Activated T-helper 1 cell treated with Interleukin-2 at 50 U/mL for 16 hours (primary cell): ENCODE measurements at places on chromosomes 3 and 15.

- no peak for DNase-seq
Measured at GRCh38 chr3:172259111-172259541, 189.1 kb downstream of the GHSR start.

GRCh38 chr3:43423639-43424038, 137.3 kb downstream of the SNRK start:
- no peak for DNase-seq

GRCh38 chr3:19346759-19347158, 198.4 kb downstream of the KCNH8 start:
- DNase-seq: no peak

- DNase-seq: no peak
Measured at GRCh38 chr3:162774613-162775100, 1278.0 kb downstream of the OTOL1 start.

DNA sequence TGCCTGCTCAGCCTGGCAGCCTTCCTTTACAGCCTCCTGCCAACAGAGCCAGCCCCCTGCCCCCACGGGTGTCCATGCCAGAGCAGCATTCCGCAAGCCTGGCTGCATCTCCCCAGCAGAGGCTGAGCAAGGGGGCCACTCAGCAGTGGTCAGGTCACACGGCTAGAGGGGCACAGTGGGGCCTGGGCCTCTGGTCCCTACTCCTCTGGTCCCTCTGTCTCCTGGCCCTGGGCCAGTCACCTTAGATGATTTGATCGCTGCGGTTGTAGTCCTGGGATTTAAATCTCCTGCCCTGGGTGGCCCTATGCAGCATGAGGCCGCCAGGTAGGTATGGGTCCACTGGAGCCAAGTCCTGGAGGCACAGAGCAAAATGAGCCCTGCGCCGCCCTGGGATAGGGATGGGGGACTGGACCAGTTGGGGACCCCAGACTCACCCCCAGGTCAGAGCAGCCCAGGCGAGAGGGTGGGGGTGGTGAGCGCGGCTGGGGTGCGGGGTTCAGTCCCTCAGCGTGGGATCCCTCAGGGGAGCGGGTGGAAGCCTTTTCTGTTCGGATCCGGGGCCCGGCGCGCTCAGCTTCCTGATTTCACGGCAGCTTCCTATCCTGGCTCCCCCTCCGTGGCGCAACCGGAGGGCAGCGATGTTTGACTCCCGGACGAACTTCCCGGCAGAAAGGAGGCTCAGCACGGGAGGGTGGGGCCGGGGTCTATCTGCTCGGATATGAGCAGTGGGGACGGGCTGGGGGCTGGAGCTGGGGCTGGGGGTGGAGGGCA, at the start of gene ZBTB47:
TSS of gene ZBTB47 (plus strand) at position 138 of the 771 bp plus-strand sequence. CDS start 4,659 bp downstream, outside the sequence.
- no peak for DNase-seq

DNA sequence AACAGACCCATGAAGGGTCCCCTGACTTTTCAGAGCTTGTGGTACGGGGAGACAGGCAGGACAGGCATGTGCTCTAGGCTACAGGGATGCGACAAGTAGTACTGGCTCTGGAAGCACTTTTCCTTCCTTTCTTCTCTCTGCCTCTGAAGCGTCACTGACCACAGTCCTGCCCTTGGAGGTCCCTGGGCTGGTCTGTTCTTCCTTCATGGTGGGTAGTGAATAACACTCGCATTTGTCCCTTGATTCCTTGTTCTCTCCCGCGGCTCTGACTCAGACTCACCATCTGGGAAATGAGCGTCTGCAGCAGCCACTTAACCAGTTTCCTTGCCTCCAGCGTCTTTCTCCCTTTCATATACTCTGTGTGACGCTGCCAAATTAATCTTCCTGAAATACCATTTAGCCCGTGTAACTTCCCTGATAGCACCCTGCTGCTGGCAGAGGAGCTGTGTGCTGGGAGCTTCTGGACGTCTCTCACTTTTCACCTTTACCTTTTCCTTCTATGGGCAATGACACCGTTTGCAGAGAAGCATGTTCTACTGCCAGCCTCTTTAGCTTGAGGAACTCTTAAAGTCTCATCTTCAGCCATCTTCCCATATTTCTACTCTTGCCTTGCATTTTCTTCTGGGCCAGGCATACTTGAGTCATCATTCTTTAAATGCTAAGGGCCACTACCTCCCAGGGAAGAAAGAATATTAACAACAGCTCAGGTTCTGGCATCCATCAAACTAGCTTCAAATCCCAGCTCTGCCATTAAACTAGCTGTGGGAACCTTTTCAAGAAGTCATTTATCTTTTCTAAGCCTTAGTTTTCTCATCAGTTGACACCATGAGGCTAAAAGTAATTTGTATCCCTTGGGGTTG, 33.6 kb downstream of the TMEM45A start:
- no peak for DNase-seq

DNA sequence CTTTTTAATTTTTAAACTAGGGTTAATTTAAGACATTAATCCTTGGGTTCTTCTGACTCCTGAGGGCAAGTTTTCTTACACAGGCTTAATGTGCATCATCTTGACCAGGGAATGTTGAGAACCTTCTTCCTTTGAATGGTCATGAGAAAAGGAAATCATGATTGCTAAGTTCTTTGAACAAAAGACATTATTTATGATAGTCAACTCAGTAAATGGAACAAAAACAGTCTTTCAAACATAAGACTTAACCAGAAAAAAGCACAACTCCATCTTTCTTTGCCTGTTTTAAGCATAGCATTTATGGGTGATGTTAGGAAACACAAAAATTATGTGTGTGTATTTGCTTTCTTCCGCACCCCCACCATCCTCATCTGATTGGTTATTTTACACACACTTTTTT, 5.4 kb downstream of the TLNRD1 start:
- DNase-seq: no peak

DNA sequence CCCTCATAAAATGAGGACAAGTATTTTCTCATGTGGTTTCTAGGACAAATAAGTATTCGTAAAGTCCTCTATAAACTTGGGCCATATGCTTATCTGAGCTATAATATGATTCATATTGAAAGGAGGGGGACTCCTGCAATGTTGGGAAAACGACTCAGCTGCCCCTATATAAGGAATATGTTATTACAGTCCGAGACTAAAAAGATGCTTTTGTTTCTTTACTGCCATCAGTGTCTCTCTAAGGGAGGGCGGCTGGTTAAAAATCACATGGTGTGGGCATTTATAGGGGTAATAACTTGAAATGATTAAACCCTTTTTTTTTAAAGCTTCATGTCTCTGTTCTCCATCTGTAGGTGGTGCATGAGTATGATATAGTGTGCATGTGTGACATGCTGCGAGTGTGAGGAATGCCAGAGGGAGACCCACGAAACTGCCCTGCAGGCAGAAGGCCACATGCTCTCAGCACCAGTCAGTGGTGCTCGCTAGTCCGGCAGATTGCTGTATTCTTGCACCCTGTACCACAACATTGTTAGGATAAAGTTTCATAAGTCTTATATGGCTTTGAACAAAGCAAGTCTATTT, 256.0 kb upstream of the CTDSPL start:
- DNase-seq: no peak

GRCh38 chr3:128447561-128448013, 19.1 kb downstream of the DNAJB8 start:
- no peak for DNase-seq

GRCh38 chr15:82995938-82996337, 9.9 kb downstream of the RAMAC start:
- no peak for DNase-seq

GRCh38 chr3:180409170-180409569, 192.8 kb upstream of the TTC14 start:
- no peak for DNase-seq

DNA sequence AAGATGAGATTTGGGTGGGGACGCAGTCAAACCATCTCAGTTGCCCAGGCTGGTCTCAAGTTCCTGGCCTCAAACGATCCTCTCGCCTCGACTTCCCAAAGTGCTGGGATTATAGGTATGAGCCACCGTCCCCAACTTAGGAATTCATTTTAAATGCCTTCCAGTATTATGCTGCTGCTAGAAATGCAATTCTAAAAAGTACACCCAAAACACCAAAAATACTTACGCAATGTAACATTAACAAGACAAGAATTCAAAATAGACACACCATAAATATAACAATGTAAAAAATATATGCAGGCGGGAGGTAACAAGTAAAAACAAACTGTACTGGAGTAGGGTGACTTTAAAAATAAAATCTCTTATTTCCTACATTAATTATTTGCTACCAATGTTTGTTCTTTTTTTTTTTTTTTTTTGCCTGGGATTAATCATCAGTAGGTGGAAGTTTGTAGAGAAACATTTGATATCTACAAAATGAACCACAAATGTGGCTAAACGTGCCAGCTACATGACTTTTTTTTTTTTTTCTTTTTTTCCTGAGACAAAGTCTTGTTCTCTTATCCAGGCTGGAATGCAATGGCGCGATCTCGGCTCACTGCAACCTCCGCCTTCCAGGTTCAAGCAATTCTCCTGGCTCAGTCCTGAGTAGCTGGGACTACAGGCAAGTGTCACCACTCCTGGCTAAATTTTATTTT, 56.8 kb downstream of the SETMAR start:
- no peak for DNase-seq

GRCh38 chr15:83899670-83900069, 245.7 kb downstream of the ADAMTSL3 start:
- no peak for DNase-seq

- no peak for DNase-seq
Measured at GRCh38 chr3:19970327-19970726, 23.4 kb downstream of the RAB5A start.

GRCh38 chr3:133023362-133023761, 14.8 kb upstream of the TMEM108 start:
- no peak for DNase-seq

DNA sequence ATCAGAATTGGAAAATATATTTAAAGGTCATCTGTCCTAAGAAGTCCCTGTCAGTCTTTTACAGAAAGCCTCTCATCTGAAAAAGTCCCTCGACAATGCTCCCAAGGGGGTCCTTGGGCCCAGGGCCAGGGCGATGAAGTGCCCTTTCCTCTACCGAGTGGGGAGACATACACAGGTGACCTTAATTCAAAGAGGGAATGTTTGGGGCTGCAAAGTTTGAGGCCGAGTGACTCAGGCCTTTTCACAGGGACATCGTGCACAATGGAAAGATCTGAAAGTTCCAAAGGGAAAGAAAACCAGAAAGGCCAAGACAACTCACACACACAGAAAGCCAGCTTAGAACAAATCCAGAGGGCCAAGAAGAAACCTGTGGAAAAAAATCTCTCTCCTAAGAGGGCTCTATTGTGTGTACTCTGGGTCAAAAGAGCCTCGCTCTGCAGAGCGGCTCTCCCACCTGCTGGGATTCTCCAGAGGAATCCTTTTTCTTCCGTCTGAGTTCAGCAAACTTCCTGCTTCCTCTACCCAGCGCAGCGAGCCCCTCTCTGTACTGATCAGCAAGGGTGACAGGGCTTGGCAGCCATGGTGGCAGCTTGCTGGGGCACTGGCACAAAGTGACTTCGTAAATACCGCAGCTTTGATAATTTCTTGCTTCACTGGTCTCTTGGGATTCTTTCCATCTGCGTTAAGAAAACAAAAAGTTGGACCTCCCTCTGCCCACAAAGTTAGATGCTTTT, 259.1 kb downstream of the OPA1 start:
- no peak for DNase-seq

GRCh38 chr15:32889214-32889613, 171.4 kb downstream of the GREM1 start:
- no peak for DNase-seq

- DNase-seq: no peak
Measured at GRCh38 chr15:39407116-39407515, 173.8 kb upstream of the THBS1 start.

- DNase-seq: no peak
Measured at GRCh38 chr15:83064859-83065258, 2.2 kb downstream of the BTBD1 start.

- no peak for DNase-seq
Measured at GRCh38 chr3:161939918-161940620, 443.5 kb downstream of the OTOL1 start.

DNA sequence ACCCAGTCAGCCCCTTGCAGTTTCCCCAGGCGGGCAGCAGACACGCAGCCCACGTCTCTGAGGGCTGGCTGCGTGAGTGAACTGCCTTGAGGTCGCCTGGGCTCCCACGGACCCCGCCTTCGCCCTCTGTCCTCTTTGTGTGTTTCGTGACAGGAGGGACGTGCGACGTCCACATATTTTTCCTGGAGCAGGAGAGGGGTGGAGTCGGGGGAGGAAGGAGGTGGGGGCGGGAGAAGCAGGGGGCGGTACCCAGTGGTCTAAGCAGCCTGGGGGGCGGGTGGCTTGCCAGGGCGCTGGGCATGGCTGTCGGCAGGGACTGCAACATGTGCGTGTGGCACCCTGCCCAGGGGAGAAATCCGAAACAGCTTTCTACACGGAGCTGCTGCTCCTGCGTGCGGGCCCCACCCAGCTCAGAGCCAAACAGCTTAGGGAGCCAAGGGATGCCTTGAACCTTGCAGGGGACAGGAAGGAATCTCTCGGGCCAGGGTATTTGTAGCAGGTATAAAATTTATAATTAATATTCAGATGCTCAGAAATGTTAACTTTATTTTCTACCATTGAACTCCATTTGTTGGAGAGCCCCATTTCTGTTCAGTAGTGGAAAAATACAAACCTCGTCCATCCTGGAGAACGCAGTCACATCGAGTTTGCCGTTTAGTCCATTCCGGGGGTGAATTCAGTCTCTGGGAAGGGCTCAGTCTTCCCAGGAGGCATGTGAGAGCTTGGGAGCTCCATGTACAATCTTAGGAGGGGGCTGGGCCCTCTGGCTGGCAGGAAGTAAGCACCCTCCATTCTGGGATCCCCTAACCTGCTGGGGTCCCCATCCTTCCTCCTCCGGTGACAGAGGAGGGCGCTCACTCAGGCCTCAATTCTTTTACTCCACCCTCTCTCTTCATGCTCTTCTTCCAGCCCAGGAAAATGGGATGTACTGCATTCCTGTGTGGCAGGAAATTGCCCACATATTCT, 79.1 kb upstream of the MEF2A start:
- no peak for DNase-seq

DNA sequence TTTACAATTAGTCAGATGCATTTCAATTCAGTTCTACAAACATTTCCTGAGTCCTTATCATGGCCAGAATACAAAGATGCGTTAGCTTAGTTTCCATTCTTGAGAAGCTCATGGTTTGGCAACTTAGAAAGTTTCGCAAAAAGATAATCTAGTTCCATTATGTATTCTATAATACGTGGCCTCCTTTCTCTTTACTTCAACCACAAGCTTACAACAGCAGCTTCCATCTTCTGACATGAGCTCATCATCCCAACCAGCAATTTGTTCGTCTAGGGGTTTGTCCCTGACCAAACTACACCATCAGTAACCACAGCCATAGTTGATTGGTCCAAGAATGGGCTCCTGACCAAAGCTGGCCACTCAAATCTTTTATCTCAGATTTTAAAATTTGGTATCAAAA, 267.6 kb upstream of the TBC1D5 start:
- no peak for DNase-seq
